ENCODE measurements at places on chromosomes 11 and 22.

- no peak for DNase-seq
These were observed 62.0 kb downstream of the EMSY start for GRCh38 chr11:76506833-76507232.

GRCh38 chr11:95245038-95245437 lies 14.0 kb upstream of the SESN3 start:
- DNase-seq: no peak

DNA sequence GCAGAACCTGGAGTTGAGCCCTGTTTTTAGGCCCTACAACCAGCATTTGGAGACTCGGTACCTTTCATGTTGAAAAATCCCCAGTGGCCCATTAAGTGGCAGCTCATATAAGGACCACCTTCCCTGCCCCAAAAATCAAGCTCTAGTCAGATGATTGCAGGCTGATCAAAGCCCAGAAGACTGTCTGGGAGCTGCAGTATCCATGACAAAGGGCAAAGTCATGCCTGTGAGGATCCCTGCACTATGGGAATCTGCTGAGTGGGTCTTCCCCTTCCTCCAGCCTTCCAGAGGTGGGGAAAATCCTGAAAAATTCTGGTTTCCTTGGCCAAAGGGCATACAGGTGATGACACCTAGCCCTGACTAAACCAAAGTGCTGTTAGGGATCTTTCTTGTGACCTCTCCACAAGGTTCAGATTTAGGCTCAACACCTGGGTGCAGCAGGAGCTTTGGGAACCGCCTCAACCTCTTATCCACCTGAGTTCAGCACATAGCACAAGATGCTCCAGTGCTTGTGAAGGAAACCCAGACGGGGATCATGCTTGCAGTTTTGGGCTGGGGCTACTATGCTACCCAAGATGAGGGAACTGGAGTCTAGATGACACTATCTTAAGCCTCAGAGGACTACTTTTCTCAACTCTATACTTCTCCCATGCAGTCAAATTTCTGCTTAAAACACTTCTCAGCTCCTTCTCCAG lies 1.2 kb upstream of the TRIM3 start:
- no peak for DNase-seq

DNA sequence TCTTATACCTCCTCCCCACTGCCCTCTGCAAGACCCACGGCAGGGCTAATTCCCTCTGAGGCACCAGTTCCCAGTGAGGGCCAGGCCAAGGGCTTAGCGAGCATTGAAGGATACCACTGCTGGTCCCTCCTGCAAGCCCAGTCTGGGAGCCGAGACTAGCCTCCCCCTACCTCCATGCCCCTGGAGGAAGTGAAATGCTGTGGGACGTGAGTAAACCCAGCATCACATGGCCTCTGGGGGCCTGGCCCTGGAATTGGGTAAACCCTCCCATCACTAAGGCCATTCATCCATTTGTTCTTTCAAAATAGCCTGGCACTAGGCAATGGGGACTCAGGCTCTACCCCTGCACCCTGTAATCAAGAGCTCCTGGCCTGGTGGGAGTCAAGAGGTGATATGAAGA lies 24.7 kb downstream of the ARAP1 start:
- no peak for DNase-seq

- no peak for DNase-seq
These were observed 8.1 kb upstream of the GDPD4 start for GRCh38 chr11:77309401-77310085.

DNA sequence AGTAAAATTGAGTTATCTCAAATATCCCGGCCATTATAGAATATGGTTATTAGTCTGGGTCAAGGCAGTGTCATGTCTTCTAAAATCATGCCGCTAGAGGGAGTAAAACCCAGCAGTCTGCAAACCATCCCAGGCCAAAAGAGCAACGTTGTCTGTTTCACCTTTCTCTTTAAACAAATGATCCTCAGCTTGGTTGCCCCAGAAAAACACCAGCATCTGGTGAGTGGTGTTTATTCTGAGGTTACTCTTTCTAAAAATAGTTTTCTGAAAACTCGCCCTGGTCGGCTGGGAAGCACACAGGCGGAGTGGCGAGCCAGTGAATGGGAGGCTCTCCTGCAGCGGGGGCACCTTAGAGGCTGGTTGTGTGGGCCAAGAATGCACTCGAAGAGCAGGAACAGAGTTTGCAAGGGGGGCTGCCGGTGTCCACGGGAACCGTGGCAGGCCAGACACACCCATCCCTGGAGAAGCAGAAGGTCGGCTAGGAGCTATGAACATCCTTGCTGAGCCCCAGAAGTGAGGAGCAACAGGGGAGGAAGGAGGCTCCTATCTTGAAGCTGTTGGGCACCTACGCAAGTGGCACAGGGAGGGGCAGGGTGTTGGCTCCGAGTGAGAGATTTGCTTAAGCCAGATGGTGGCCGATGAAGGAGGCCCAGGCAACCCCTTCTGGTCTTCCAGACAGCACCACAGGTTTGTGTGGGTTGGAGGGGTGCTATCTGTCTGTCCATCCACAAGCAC lies 297.1 kb downstream of the ETS1 start:
- peak; percentile 69 for DNase-seq

DNA sequence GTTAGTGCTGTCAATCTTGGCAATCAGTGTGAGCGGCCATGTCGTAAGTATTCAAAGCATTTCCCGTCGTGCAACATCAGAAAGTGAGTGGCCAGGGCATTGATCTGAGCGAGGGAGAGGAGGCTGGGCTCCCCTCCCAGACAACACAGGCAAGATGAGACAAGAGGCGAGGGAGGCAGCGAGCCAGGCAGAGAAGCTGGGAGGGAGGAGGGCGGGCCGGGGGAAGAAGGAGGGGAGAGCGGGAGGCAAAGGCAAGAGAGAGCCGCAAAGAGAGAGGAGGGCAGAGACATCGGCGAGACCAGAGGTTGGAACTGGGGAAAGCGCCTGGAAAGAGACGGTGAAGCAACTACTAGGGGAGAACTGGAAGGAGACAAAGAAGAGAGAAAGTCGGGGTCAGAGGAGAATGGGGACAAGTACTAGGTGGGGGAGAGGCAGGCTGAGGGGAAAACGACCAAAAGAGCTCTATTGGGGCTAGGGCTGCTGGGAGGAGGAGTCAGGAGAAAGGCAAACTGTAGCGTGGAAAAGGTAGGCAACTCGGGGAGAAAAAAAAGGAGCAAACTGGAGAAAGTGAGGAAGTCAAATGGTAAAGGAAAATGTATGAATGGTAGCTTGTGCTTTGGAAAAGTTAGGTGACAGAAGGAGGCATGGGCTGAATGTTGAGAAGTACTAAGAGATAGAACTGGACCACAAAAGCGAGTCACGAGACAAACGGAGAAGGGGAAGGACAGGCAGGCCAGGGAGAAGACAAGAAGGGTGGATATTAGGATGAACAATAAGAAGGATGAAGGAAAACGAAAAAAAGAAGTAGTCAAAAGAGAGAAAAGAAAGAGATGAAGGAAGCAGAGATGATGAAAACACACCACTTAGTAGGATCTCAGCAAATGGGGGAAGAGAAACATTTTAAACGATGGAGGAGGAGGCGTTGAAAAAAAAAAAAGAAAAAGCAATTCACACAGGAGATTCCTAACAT lies 130.5 kb upstream of the C11orf58 start:
- DNase-seq: no peak

DNA sequence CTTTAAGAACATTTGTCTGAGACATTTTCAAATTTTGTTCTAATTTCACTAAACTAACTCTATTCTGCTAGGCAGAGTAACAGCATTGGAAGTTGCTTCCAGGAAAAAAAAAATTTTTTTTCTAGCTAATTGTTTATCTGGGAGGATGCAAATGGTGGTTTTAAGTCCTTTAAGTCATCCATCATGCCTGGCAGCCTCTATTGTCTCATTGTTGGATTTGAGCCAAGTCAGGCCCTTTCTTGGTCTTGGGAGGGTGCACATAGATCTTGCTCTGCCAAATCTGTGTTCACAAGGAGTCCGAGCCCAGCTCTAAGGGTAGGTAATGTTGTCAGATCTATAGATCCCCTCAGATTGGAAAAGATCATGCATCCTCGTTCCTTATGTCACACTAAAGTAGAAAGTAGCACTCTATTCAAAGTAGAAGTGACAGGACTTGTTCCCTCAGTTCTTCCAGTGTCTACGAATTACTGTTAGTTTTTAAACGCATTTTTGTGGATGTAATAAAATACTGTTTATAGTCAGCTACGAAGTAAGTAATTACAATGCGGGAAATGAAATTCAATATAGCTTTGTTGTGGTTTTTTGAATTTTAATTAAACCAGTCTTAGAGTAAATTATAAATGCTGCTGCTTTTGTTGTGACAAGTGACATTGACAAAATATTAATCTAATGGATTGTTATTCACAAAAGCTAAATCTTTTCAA lies 166.0 kb upstream of the RASSF10 start:
- no peak for DNase-seq

DNA sequence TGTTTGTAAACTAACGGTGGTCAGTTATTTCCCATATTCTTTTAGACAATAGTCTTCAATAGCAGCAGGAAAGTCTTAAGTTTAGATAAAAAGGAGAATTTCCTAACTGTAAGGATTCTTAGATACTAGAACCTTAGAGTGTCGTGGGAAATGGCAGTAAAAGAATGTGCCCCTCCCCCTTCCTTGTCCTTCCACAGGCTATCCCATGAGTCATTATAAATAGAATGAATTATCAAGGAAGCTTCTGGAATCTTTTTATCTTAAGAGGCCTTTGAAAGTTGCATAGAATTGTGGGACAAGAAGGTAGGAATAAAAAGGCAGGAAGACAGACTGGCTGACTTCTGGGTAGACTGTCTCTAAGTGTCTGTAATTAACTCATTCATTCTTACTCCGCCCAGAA lies 165.2 kb upstream of the TBCEL start:
- no peak for DNase-seq

GRCh38 chr22:37808294-37808657 lies 542 bp downstream of the GCAT start:
- DNase-seq: no peak

DNA sequence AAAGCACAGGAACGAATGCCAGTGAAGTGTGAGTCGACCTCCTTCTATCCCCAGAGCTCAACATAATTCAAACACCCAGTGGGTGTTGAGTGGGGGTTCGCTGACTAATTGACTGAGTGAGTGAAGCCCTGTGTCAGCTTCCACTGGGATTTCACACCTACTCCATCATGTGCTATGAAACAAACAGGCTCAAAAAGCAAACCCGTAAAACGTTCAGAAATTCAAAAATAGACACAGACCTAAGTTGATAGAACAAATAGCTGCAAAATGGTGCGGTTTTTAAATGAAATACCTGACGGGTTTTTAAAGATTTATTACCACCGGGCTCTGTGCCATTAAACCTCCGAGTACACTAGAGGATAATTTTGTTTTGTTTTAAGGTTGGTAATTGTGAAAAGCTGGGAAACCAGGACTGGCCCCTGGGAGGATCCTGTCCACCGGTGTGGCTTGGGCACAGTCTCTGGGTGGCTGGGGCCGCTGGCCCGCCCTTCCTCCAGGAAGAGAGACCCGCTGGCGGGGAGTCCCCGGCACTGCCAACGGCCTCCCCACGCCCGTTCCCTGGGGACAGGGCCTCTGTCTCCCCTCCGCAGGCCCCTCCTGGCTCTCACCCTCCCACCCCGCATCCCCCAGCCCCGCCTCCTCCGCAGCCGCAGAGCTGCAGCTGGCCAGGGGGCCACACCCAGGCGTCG lies 13.6 kb downstream of the KCNJ5 start:
- no peak for DNase-seq

DNA sequence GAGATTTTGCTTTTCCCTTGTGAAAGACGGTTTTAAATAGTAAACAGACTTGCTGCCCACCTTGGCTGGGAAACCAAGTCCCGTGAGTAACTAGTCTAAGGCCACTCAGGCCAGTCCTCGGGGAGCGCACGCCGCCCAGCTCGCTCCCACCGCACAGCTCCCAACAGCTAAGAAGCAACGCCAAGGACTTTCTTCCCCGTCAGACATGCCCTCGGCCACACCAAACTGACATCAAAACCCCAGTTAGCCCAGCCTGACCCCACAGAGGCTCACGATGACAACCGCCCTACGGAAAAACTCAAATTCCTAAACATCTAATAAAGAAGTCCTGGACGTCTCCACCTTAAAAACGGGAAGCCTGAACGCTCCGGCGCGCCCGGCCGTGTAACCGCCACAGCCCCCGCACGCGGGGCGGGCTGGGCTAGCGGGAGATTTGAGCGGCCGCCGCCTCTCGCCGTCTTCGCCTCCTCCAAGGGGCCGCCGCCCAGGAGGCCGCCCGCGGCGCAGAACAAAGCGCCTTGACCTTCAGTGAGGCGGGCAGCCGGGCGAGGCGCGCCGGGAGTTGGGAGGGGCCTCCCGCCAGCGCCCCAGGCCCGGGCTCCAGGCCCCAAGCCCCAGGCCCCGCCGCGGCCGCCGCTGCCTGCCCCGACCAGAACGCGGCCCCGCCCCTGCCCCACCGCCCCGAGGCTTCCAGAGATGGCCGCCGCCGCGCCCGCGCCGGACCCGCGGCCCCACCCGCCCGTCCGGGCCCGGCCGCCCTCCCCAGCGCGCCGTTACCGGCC lies 486 bp downstream of the NAP1L4 start:
- no peak for DNase-seq

GRCh38 chr11:111010391-111011274 lies 234.9 kb upstream of the POU2AF2 start:
- no peak for DNase-seq

DNA sequence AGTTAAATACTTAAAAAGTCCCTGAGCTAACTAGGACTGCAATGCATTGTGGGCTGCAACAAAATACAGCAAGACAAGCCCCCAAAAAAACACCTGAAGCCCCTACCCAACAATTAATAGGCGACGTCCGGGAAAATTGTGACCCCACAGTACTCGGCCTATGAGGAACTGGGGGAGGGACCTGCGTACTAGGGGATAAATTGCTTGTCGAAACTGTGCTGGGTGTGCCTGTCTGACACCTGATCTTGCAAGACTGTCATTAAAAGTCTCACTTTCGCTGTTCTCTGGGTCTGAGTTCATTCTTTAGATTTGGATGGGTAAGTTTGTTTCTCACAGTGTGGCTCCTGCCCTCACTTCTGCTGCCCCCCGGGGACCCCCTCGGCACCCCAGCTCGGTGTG lies 15.2 kb downstream of the TANGO2 start:
- no peak for DNase-seq

DNA sequence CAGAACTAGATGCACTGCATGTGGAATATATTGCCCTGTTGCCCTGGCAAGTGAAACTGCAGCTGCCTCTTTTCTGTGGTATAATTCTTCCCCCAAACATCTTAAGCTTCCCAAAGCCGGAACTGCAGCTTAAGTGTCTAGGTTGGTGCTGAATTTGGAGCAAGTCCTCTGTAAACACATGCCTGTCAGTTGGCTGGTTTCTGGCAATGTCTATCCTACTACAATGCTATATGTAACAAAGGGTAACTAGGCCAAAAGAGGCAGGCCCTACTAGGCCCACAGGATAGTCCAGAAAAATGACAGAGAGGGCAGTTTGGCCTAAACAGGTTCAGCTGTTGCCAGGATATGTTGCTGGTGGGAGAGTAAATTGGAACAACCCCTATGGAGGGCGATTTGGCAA lies 27.9 kb downstream of the ASCC2 start:
- DNase-seq: no peak

GRCh38 chr22:49499433-49500075 lies 328.1 kb downstream of the BRD1 start:
- DNase-seq: no peak

- DNase-seq: no peak
These were observed 245.0 kb upstream of the B3GAT1 start for GRCh38 chr11:134656861-134657540.

GRCh38 chr22:24981656-24982055 lies 29.1 kb downstream of the KIAA1671 start:
- DNase-seq: no peak

All from activated T-cell treated with anti-CD3 and anti-CD28 coated beads for 24 hours (primary cell).